ENCODE measurements at places on chromosomes 11 and 22.

DNA sequence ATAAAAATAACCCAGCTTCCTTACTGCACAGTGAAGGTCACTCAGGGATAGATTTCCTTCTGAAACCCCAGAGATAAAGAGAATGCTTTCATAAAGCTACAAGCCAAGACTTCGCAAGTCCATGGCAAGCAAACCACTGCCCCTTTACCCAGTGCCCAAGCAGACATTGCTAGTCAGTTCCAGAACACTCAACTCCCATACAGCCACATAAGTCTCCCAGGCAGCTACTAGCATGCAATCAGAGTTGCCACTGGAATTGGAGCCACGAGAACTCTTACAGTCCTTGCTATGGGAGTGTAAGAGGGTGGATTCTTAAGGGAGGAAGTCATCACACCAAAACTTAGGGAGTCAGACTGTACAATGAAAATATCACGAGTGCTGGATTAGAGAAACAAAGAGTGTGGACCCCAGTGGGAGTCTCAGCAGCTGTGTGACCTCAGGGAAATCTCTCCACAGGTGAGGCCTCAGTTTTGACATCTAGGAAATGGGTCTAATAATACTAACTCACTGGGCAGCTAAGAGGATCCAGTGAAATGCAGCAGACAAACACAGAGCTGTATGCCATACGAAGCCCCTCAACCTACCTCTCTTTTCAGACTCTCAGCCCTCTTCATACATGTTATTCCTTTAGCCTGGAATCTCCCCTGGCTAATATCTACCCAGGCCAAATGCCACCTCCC lies 526.6 kb downstream of the MN1 start:
- no peak for DNase-seq

DNA sequence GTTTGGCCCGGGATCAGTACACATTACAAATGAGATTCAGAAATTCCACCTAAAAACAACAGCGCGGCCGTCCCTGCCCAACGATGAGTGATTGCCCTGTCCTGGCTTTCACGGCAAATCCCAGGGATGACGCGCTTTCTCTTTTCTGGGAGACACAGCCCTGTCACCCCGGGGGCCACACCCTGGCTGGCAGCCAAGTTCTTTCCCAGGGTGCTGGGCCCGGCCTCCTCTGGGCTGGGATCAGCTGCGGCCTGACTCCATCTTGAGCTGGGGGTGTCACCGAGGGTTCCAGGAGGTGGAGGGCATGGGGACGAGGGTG lies 82.7 kb downstream of the FBLN1 start:
- DNase-seq: no peak

- DNase-seq: no peak
Measured at GRCh38 chr11:11211186-11211585, 141.9 kb downstream of the CSNK2A3 start.

DNA sequence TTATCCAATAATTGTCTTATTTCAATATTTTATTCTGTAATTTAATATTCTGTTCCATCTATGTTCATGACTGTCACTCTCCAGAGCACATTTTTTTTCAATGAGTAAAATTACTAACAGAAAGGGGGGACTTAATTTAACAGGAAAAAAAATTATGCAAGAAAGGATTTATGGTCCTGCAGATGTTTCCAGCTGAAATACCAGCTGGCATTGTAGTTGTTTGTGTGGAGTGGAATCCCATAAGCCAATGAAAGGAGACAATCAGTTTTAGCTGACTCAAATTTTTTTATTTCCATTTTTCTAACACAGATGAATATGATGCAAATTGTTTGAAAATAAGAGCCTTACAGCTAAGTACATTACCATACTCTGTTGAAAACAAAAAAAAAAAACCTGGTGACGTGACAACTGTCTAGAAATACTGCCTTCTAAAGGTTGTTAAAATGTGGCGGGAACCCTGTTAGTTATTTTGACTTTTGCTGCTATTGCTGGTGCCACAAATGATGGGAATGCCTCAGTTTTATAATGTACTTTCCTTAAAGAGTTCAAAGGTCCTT lies 389.1 kb downstream of the ETS1 start:
- no peak for DNase-seq

- peak; percentile 47 for DNase-seq
Measured at GRCh38 chr11:118295815-118296454, 8.6 kb upstream of the CD3E start.

GRCh38 chr22:48781391-48781790 lies 1046.3 kb downstream of the BRD1 start:
- no peak for DNase-seq

DNA sequence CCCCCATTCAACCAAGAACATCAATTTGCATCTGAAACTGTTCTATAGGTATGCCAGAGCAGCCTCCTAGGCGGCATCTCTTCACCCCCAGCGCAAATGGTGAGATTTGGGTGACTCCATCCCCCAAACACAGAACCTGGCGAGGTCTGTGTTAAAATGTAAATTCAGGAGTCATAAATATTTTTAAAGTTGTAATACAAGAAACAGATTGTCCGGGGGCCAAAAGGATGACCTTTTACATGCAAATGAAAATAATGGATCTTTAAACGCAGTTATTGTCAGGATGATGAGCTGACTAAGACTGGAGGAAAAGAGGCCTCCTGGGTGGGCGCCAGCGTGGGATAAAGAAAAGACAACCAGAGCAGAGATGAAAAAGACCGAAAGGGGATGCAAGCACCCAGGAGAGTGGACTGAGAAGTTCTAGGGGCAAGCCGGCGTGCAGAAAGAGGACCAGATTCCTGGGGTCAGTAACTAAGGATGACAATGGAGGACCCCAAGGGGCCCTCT lies 16.0 kb upstream of the ADA2 start:
- no peak for DNase-seq

DNA sequence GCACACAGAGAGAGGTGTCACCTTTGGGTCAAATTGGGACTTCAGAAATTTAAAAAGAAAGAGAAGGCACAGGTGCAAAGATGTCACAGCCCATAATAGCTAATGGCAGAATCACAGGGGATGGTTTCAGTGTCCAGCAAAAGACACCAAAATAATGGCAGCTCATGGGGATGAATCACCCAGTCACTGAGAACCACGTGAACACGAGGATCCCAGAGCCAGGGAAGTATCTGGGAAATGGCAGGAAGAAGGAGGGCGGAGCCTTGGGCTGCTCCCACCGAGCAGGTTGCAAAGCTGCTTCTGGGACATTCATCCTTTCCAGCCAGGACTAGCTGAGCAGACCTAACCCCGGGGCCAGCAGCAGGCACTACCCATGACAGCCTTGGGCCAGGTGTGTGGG lies 45.6 kb downstream of the TRMU start:
- DNase-seq: no peak

DNA sequence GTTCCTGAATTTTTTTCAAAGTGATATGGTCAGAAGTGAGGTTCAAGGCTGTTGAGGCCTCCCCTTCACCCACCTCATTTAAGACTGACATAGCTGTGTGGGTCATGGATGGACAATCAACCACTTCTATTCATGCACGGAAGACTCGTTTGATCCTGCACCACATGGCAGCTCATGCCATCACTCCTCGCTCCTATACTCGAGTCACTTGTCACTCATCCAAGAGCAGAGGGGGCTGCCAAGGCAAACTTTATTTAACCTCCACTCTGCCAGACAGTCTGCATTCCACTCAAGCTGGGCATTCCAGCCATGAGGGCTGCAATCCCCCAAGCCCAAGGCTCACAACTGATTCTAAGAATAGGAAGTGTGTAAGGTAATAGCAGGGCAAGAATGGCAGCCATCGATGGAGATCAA lies 34.1 kb downstream of the SNX19 start:
- no peak for DNase-seq

DNA sequence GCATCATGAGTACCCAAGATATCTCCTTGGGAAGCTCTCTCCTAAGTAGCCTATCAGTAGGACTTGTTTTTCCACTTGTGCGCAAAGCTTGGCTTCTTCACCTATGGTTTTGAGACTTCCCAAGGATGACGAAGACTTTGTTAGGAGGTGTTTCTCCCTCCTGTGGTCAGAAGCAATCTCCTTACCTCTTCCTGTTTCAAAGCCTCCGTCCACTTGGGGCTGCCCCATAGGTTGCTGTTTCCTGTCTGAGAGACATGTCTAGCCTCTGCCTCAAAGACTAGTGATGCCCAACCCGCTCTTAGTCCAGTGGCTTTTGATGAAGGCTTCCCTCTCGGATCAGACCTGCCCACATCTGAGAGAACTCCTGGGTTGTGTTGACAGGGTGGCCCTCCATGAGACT lies 92.9 kb downstream of the TRAF6 start:
- DNase-seq: no peak

DNA sequence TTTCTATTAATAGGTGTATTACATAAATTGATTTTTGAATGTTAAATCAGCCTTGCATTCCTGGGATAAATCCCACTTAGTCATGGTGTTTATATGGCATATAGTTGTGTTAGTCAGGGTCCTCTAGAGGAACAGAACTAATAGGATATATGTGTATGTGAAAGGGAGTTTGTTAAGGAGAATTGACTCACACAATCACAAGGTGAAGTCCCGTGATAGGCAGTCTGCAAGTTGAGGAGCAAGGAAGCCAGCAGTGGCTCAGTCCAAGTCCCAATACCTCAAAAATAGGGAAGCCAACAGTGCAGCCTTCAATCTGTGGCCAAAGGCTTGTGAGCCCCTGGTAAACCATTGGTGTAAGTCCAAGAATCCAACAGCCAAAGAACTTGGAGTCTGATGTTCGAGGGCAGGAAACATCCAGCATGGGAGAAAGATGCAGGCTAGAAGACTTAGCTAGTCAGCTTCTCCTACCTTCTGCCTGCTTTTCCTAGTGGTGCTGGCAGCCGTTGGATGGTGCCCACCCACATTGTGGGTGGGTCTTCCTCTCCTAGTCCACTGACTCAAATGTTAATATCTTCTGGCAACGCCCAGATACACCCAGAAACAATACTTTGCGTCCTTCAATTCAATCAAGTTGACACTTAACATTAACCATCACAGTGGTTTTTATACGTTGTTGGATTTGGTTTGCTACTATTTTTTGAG lies 12.9 kb downstream of the SFI1 start:
- DNase-seq: no peak

- DNase-seq: no peak
Measured at GRCh38 chr11:88175569-88176075, 379 bp upstream of the RAB38 start.

- DNase-seq: no peak
Measured at GRCh38 chr22:31282748-31283468, 9.4 kb downstream of the PIK3IP1 start.

GRCh38 chr11:45919806-45920530 lies 2.3 kb upstream of the PEX16 start:
- no peak for DNase-seq

DNA sequence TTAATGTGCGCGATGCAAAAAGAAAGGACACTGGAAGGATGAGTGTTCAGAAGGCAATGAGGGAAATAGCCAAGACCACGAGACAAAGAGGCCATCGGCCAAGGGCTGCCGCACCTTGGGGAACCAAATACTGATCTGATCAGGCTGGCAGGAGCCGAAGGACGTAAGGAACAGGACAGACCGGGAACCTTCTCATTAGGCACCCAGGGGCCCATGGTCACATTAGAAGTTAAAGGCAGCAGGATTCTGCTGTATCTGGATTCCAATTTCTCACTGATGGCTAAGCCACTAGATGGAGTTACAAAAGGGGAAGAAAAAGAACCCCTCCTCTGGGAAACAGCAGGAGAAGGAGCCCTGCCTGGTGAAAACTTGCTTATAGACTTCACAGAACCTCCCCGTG lies 28.8 kb upstream of the CPT1A start:
- DNase-seq: peak; percentile 27

GRCh38 chr11:19938169-19938856 lies 222.0 kb downstream of the DBX1 start:
- DNase-seq: peak; percentile 14

GRCh38 chr11:36400766-36401455 lies 104.8 kb downstream of the PRR5L start:
- no peak for DNase-seq

- no peak for DNase-seq
Measured at GRCh38 chr11:8693555-8693954, 11.0 kb downstream of the RPL27A start.

DNA sequence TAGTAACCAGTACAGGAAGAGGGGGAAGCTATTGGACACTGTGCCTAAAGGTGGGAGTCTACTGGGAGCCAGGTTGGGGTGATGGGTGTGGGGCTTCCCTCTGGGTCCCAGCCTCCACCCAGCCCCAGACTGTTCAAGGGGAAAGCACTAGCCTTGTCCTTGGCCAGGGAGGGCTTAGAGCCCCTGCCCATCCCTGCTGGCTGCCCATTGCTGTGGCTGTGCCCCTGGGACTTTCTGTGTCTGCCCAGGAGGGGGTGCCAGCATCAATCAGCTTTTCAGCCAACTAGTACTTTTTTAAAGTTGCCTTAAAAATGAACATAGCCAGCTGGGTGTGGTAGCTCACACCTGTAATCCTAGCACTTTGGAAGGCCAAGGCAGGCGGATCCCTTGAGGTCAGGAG lies 19.9 kb downstream of the INCENP start:
- DNase-seq: no peak

DNA sequence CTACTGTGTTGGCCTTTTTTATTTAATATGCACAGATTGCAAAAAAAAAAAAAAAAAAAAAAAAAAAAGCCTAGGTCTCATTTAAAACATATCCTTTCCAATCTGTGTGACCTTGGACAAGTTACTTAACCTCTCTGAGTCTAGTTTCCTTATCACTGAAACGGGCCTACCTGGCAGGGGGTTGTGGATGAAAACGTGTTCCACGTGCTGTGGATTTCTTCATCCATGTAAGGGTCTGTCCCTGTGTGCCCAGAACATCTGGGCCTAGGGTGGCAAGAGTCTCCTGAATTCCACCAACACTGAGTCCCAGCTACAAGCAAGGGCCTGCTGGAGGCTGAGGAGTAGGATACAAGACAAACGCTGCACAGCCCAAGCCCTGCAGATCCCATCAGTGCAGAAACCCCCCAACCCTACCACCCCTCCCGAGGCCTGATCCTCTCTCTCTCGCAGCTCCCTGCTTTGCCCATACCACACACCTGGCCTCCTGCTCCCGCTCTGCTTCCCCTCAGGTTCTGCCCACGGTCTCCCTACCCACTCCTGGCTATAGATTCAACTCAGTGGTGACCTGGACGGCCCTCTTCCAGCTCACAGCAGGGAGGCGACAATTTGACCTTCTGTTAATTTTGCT lies 4.7 kb upstream of the GNAZ start:
- no peak for DNase-seq

- DNase-seq: no peak
Measured at GRCh38 chr11:12009617-12010321, 1.3 kb upstream of the DKK3 start.

GRCh38 chr22:33476716-33477115 lies 418.5 kb upstream of the SYN3 start:
- no peak for DNase-seq

- DNase-seq: no peak
Measured at GRCh38 chr11:124938206-124938765, 2.4 kb upstream of the HEPACAM start.
